ENCODE measurements at places on chromosomes 4 and X.

DNA sequence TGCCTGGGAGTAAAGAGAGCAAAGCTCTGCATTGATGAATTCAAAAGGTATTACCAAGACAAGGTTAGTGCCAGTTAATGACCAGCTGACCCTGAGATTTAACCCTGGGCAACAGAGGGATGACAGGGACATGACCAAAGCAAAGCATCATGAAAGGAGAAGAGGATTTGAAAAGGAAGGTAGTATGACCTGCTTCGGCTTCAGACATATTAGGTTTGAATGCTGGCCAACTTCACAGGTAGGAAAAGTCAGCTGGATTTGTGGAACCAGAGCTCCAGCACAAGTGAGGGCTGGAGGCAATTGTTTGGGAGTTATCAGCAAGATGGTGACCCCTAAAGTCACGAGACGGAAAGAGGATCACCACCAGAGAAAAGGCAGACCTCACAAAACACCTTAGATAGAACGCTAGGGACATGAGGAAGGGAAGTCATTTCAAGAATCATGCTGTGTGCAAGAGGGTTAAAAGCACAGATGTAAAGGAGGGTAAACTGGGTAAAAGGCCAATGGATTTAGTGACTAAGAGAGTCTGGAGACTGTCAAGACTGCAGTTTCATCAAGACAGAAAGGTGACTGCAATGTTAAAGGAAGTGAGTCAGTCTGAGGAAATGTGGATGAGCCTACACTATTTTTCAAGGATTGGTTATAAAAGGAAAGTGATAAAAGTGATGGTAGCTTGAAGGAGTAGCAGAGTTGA lies 45.6 kb downstream of the SH3RF1 start:
- DNase-seq: no peak

GRCh38 chr4:24655326-24655725 lies 71.0 kb upstream of the DHX15 start:
- DNase-seq: no peak

GRCh38 chr4:56235011-56235410 lies 152.3 kb downstream of the AASDH start:
- no peak for DNase-seq

GRCh38 chrX:72358313-72358712 lies 52.6 kb upstream of the CITED1 start:
- DNase-seq: no peak

GRCh38 chrX:153408871-153409351 lies 2.4 kb upstream of the ZFP92 start:
- DNase-seq: no peak

DNA sequence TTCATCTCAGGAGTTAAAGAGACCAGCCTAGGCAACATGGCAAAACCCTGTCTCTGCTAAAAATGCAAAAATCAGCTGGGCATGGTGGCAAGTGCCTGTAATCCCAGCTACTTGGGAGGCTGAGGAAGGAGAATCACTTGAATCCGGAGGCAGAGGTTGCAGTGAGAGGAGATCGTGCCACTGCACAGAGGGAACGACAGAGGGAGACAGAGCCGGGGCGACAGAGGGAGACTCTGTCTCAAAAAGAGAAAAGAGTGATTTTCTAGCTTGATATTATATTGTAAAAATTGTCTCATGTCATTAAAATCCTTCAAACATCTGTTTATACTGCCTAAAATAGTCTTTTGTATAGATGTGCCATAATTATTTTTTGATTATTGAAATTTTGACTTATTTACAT lies 225.4 kb upstream of the AGA start:
- DNase-seq: no peak

- no peak for DNase-seq
Observed at GRCh38 chrX:15946783-15947580, 92.4 kb upstream of the AP1S2 start.

Data from stimulated activated CD8-positive, alpha-beta memory T cell treated with anti-CD3 and anti-CD28 coated beads, Interleukin-4, amount 100 ng/mL, for 1 hour (primary cell).